ENCODE measurements at places on chromosomes 3 and 15.

- no peak for DNase-seq
Observed at GRCh38 chr15:80019168-80019745, 40.2 kb upstream of the ZFAND6 start.

GRCh38 chr3:112640276-112640929 lies 540 bp downstream of the CCDC80 start:
- DNase-seq: no peak

- no peak for DNase-seq
Observed at GRCh38 chr3:131306242-131306641, 75.3 kb upstream of the NUDT16 start.

DNA sequence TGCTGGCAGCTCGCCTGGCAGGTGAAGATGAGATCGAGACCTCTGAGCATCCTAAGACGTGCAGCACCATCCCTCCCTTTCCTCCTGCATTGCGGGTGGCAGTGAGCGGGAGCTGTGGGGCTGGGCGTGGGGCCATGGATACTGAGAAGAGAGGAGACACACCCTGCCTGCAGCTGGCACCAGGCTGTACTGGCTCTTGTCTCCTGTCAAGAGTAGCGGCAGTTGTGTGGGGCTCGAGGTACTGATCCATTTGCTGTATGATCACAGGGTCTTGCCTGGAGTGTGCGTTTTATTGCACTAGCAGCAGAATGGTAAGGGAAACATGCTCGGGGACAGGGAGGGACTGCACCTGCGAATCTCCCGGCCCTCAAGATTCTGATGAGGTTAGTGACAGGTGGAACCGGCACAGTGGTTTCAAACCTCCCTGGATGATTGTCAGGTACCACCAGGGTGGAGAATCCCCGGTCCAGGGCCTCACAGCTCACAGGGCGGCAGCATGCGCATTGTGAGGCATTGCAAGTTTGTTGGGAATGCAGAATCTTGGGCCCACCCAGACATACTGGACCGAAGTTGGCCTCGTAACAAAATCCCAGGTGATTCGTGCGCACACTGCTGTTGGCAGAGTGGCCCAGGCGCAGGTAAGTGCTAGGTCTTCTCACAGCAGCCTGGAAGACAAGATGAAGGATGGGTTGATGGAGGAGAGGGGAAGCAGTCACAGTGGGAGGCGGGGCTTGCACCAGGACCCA lies 14.1 kb downstream of the SYNM start:
- no peak for DNase-seq

GRCh38 chr3:193499801-193500485 lies 54.8 kb downstream of the ATP13A4 start:
- no peak for DNase-seq

DNA sequence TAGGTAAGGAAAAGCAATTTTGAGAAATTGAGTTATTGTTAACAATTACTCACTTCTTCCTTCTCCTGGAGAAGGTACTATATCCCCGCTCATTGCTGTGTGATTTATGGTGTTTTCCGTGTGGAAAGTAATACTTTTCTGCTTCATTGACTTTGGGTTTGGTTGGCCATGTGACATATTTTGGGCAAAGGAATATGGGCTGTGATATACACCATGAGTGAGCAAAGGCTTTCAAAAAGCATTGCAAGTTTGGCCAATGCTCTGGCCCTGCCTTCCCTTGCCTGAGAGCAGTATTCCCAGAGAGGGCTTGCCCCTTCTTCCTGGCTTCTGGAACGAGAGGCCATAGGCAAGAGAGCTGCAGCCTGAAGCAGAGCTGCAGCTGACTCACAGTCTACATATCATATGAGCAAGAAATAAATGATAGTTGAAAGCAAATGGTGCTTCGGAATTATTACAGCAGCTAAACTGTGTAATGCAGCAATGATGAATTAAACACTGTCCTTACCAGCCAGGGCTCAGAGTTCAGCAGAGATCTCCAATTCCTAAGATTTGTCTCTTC lies 216.8 kb upstream of the CD96 start:
- DNase-seq: no peak

GRCh38 chr3:172739462-172739861 lies 11.1 kb upstream of the ECT2 start:
- DNase-seq: no peak

DNA sequence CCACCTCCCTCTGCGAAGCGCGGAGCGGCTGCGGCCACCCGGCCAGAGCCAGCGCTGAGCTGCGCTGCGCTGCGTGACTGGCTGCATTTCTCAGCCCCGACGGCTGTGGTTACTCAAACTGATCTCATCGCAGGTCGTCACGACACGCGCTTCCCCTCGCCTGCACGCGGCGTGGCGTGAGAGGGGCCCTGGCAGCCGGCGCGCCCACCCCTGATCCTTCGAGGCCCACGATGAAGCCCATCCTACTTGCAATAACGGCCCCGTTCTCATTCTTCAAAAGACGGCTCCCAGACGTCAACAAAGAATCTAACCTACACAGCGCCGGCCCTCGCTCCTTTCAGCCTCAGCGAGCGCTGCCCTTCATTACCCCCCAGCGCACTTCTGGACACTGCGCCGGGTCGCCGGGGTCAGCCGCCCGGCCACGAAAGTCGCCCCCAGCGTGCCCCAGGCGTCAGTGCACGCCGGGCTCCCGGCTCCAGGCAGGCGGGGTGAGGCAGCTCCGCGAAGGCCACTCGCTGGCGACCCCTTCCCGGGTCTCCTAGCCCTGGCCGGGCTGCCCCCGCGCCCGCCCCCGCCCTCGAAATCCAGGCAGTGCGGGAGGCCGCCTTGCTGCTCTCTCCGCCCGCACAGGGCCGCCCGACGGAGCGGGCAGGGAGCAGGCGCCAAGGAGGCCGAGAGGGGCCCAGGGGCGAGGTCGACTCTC lies 9.9 kb upstream of the LEKR1 start:
- DNase-seq: peak; percentile 16

GRCh38 chr15:31108836-31109235 lies 7.3 kb upstream of the TRPM1 start:
- DNase-seq: no peak

GRCh38 chr3:123044981-123045763 lies 17.6 kb upstream of the SEMA5B start:
- DNase-seq: no peak

DNA sequence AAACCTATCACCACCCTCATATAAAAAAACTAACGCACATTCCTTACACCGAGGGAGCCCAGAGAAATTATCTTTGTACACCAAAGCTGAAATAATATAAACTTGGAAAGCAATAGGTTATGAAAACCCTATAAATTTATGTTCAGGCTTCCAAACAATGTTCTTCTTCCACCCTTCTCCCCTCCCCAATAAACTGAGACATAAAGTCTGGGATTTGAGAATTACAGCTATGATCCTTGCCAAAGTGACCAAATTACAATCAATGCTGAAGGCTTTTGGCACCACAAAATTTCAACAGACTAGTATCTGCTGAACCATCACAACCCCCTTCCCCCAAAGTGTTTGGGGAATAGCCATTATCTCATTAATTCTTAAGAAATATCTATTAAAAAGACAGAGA lies 237.8 kb downstream of the FMN1 start:
- DNase-seq: no peak

- DNase-seq: no peak
Observed at GRCh38 chr3:45109771-45110508, 36.2 kb downstream of the CDCP1 start.

- no peak for DNase-seq
Observed at GRCh38 chr15:68596691-68597090, 17.9 kb downstream of the CORO2B start.

- no peak for DNase-seq
Observed at GRCh38 chr3:43906849-43907507, 216.2 kb downstream of the ABHD5 start.

DNA sequence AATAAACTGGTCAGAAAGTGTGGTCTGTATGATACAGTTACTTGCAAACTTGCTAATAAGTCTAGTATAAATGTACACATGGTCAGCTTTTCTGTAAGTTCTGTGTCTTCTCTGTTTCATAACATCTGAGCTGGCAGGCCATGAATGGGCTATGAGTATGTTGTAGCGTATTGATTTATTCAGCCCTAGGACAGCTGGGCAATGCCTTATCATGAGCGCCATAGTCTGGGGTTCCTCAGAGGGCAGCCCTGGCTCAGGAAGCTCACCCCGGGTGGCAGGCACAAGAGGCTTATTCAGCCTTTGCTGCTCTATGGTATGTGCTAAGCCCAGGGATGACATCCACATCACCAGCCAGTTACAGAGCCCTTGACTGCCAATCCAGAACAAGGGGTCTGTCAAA lies 50.7 kb upstream of the CCR2 start:
- DNase-seq: no peak

DNA sequence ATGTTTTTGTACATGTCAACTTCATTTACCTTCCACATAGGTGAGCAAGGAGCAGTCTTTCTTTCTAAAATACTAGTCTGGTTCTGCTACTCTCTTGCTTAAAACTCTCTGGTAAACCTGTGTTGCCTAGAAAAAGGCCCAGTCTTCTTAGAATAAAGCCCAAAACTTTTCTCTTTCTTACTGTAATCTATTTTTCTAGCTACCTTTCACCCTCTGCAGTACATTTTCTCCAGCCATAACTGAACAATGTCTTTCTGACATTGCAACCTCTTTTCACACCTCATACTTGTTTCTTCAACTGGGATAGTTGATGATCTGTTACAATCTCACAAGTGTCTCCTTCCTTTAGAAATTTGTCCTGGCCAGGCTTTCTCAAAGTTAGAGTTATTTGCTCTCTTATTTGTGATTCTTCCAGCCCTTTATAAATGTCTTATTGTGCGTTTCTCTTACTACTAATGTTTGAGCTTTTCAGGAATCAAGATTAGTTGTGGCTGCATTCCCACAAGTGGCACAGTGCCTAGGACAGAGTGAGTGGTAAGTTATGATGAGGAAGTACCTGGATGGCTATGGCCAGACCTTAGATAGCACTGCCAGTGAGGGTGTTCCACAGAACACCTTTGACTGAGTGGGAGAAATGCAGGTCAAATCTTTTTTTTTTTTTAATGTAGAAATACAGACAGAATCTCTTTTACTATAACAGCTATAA lies 313.4 kb upstream of the SATB1 start:
- no peak for DNase-seq

- DNase-seq: no peak
Observed at GRCh38 chr3:194871143-194871863, 185.6 kb downstream of the FAM43A start.

GRCh38 chr15:85379403-85380131 lies 836 bp upstream of the AKAP13 start:
- DNase-seq: peak; percentile 12

DNA sequence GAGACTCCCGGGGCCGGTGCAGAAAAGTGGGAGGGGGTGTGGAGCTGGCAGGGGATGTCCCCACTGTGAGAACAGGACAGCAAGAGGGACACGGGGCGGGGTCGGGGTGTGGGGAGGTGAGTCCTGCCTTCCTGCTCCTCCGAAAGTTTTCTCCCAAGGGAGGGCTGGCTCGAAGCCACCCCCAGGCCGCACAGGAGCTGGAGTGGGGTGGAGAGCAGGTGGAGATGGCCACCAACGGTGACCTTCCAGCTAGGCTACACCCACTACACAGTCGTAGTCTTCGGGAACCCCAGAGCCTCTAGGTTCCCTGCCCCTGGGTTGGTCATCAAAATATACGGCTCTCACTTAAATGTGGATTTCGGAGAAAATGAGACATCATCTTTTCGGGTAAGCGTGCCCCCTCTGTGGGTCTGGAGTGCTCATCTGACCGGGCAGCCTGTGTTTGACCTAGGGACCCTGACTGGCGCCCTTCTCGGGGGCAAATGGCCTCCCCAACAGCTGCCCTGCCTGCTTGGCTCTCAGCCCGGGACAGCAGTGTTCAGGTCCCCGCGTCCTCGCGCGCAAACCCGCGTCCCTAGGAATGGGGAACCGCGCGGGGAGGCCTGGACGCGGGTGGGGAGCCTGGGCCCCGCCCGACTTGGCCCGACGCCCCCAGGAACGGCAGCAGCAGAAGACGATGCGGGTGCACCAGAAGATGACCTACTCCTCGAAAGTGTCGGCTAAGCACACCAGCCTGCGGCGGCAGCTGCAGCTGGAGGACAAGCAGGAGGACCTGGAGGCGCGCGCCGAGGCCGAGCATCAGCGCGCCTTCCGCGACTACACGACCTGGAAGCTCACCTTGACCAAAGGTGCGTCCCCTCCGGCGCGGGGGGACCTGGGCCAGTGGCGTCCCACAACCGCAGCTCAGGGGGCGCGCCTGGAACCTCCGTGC lies 21.2 kb downstream of the CFAP100 start:
- no peak for DNase-seq

DNA sequence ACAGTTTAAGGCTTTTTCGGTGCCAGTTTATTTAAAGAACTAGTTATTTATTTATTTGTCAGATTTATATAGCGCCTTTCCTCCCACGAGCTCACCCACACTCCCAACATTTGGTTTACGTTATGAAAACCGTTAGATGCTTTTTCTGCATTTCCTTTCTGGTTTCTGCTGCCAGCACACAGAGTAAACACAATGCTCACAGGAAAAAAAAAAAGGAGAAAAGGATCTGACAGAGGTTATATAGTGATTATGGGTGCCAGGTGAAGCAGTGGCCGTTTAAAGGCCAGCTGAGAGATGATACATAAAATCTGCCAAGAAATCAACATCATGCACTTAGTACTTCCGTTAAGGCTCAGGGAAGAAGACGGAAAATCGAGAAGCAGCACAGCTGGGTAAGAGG lies 37.9 kb downstream of the ETV5 start:
- no peak for DNase-seq

DNA sequence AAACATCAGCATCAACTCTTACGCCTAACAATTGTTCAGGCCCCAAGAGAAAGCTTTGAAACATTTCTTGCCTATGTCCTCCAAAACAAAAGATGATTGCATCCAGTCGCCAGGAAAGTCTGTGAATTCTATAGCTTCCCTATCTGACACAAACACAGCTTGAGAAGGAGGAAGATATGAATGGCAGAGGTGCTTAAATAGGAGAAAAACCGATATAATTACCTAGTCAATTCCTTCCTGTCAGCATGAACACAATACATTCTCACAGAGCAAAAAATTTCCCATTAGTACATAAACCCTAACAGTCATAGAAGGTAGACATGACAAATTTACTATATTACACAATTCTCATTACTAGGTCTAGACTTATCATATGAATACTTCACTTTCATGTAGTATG lies 326.5 kb downstream of the CGGBP1 start:
- no peak for DNase-seq

DNA sequence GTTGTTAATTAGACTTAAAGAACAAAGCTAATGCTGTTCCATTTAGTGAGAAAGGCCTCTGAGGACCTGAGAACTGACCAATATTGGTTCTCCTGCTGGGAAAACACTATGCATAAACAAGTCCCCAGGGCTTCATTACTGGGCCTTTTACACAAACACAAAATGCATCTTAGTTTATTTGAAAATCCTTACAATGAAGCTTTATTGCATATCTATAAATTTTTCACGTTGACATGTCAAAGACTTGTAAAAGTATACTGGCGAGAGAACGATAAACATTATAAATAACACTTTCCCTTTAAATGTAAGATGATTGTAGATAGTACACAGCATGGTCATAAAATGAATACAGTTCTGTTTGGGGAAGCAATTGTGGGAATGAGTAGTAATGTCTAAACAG lies 151.7 kb downstream of the ROBO2 start:
- DNase-seq: no peak

GRCh38 chr3:27976933-27977332 lies 254.8 kb upstream of the EOMES start:
- no peak for DNase-seq

- DNase-seq: no peak
Observed at GRCh38 chr3:121467085-121467484, 78.7 kb downstream of the POLQ start.

GRCh38 chr15:40338041-40338657 lies 2.6 kb downstream of the CCDC9B start:
- peak; percentile 67 for DNase-seq

Measured in stimulated activated CD4-positive, alpha-beta T cell treated with anti-CD3 and anti-CD28 coated beads, TNF-alpha, amount 100 ng/mL, for 48 hours (primary cell).